Stimulated activated CD8-positive, alpha-beta memory T cell treated with anti-CD3 and anti-CD28 coated beads, Interleukin-15, amount 100 ng/mL, for 24 hours (primary cell): ENCODE measurements at places on chromosomes 12 and 14.

DNA sequence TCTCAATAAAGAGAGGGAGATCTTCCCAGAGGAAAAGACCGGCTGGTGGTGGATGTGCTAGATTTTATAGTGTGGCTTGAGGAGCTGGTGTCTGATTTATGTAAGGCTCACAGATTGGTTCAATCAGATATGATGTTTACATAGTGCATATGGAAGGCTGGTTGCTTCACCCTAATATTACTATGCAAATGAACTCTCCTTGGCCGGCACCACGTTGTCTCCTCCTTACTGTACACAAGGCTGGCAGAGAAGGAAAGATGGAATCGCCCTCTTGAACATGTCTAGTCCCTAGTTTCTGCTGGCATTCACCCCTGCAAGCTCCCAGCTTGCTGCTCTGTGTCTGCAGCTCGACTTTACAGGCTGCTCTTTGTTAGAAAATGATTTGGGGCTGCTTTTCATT lies 8.9 kb downstream of the FAM186A start:
- DNase-seq: no peak

- no peak for DNase-seq
These were observed 187.1 kb upstream of the CDKN3 start for GRCh38 chr14:54209511-54210250.

DNA sequence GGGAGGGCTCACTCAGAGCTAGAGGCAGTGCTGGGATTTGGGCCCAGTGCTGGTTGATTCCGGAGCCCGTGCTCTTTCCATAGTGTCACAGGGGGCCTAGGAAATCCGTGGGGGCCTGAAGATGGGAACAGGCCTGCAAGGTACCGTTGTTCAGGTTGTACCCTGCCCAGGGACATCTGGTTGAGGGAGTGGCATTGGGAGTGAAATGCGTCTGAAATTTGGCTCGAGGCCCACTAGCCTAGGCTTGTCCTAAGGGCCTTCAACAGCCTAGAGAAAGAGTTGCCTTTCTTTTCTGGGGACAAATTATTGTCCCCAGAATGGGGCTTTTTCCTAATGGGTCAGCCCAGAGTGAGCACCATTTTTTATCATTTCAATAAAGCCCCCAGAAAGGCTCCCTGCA lies 26.4 kb upstream of the FAM222A start:
- DNase-seq: no peak

DNA sequence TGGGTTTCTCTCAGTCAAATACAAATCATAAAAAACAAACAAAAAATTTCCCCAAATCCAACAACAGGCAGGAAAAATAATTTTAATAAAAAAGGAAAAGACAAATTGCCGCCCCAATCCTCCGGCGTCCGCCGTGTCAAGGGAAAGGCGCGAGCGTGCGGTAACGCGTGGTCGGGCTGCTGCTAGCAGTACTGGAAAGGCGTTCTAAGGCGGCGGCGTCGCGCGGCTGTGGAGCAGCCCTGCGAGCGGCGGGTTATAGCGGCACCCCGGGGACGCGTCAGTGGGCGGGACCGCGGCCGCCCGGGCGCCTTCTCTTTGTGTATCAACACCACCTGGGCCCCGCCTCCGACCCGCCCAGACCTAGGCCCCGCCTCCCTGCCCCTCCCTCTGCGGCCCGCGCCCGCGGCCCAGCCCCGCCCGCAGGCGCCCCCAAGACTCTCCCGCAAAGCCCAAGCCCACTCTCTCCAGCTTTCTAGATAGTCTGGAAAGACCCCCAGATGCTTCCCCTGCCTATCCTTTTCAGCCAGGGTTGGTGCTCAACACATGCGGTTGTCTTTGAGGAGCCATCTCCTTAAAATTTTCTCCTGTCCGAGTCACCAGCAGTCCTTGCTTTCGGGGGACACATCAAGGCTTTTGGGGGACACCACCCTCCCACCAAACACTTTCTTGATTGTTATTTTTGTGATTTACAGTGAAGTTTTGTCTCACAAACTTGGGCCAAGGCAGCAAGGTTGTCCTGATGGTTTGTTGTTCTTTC lies at the start of gene SLC38A2:
SLC38A2 (minus strand) TSS at position 230 of the 757 bp plus-strand sequence. CDS start 1,480 bp downstream, outside the sequence.
- DNase-seq: peak; percentile 97

DNA sequence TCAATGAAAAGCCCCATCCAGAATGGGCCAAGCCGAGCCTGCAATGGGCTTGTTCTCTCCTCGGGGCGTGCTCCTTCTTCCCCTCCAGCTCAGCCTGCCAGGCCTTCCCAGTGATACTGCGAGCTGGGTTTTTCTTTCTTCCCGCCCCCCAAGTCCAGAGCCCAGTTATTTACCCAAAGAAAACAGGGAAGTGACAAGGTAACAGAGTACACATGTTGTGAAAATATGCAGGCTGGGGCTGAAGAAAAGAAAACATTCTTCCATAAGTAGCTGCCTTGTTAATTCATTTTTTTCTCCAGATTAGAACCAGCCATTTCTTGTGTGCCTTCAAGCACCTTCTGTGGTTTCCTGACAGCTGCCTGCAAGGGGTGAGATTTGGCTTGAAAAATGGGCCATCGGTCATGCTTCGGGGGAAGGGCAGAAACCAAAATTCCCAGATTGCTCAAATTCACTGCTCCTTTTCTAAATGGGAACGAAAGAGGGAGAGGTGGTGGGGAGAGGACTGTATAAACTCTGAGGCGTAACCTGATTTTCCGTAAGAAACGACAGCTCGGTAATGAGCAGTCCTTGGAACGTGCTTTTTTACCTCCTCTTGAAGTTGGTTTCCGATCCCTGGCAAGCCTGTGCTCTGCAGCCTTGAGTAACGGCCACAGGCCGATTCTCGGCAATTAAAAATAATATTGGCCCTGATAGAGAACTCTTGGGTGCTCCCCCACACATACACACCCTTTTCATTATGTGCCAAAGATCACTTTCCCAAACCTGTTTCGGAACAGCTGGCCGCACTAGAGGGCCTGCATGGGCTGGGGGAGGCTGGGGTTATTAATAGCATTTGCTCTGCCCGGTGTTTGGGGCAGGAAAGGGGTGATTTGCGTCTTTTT lies 229.4 kb downstream of the ZFP36L1 start:
- no peak for DNase-seq

GRCh38 chr12:34393086-34393820 lies 371.0 kb downstream of the ALG10 start:
- DNase-seq: no peak

GRCh38 chr14:58465421-58465820 lies 37.9 kb downstream of the KIAA0586 start:
- no peak for DNase-seq

- DNase-seq: no peak
These were observed 201.6 kb downstream of the ATP23 start for GRCh38 chr12:58142991-58143390.

GRCh38 chr12:114992443-114992842 lies 308.5 kb upstream of the TBX3 start:
- no peak for DNase-seq

GRCh38 chr12:105574056-105574715 lies 243.7 kb downstream of the C12orf75 start:
- no peak for DNase-seq

- no peak for DNase-seq
These were observed 200.3 kb upstream of the PLEKHG7 start for GRCh38 chr12:92502417-92503028.

DNA sequence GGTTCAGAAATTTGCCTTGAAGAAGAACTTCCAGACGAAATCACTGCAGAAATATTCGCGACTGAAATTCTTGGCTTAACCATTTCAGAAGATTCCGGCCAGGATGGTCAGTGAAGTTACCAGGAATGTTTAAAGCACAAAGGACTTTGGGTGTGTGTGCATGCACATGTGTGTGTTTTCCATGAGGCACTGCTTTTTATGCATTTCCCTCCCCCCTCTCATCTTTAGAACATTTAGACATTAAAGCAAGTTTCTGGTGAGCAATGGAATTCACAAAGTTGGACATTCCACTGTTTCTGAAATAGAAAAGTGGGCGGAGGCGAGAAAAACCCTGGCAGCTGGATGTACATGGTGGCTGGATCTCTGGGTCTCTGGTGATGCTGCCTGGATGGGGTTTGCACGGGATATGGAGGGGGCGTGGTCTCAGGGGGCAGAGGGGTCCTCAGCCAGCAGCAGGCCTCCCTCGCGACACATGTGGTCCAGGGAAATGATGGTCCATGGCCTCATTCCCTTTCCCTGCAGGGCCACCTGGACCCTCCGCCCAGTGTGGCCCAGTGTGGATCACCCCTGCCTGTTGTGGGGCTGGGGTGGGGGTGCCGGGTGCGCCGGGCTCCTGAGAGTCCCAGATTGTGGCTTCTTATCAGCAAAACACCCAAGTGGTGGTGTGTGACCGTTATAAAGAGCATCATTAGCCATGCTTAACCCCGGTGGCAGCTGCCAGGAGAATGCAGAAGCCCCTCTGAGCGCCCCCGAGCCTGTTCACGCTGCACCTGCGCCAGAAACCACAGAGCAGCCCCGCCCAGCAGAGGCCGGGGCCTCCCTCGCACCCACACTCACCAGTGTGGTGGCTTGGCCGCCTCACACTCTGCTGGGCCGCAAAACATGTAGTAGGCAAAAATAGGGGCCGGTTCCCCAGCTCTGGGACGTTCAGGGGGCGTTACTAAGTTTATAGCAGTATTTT lies 17.8 kb upstream of the BCL7A start:
- no peak for DNase-seq

- DNase-seq: no peak
These were observed 236.2 kb downstream of the EGLN3 start for GRCh38 chr14:33714527-33715226.

GRCh38 chr12:106138633-106139421 lies at the start of gene NUAK1:
NUAK1 (minus strand) TSS chr12:106138954; CDS start chr12:106138653, 301 bp downstream.
- DNase-seq: no peak

DNA sequence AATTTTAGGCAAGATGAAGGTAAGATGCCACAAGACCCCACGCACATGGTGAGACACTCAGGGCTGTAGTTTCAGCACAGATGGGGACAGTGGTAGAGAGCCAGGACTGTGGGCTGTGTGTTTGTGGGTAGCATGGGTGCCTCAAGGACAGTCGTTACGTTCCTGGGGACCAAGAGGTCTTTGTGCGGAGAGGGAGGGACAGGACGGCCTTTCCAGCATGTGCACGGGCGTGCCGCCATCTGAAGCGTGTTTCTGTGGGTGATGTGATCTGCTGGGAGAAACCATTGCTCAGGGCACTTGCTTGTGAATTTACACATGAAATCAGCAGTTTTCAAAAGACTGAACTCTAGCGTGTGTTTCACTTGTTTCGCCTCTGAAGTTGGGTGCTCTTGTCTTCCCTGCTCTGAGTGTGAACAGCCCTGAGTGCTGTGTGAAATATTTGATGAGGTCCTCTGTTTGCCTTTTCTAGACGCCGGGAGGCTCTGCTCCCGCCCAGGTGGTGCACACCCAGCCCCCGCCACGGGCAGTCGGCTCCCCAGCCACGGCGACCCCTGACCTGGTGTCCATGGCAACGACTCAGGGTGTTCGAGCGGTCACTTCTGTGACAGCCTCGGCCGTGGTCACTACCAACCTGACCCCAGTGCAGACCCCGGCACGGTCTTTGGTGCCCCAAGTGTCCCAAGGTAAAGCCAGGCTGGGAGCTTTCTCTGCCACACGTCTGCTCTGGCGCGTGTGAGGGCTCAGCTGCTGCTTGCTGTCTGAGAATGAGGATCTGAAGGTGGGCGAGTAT lies 82.3 kb downstream of the DDX51 start:
- no peak for DNase-seq

DNA sequence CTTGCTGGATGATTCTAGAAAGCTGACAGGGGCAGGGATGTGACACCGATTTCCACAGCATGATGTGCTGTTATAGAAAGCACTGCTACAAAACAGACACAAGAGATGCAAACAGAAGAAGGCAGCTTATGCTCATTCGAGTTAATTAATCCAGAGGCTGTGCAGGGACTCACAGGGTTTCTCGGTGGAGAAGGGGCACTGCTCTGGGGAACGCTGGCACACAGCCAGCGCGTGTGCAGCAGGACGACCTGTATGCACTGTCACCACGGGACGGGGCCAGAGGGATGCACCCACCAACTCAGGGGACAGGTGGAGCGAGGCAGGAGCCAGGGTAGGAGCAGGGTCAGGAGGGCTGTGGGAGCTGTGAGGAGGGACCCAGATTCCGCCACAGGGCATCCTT lies 143.5 kb downstream of the RIMBP2 start:
- DNase-seq: no peak

DNA sequence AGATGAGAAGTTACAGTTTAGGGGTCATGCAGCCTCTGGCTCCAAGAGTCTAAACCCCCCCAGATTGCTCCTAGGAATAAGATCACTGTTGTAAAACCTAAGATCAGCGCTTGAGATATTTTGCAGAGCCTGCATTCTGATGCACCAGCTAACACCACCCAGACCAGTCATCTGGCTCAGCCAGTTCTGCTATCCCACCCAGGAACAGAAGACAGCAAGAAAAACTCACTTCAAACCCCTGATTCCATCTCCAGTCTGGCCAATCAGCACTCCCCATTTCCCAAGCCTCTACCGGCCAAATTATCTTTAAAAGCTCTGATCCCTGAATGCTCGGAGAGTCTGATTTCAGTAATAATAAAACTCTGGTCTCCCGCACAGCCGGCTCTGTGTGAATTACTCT lies 158.6 kb downstream of the ZNF664 start:
- no peak for DNase-seq

DNA sequence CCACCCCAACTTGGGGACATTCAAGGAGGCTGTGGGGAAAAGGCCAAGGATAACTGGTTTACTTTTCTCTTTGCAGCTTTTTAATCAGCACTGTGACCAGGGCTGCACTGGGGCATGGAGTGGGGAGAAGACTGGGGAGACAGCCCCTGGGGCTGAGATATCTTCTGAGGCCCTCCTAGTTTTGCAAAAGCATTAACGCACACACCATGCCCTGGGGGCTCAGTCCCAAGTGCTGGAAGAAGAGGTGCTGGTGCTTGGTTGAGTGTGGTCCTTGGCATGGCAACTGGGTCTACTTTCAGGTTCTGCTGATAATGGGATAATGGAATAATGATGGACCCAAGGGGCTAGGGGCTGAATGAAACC lies 9.4 kb upstream of the SMARCD1 start:
- no peak for DNase-seq

DNA sequence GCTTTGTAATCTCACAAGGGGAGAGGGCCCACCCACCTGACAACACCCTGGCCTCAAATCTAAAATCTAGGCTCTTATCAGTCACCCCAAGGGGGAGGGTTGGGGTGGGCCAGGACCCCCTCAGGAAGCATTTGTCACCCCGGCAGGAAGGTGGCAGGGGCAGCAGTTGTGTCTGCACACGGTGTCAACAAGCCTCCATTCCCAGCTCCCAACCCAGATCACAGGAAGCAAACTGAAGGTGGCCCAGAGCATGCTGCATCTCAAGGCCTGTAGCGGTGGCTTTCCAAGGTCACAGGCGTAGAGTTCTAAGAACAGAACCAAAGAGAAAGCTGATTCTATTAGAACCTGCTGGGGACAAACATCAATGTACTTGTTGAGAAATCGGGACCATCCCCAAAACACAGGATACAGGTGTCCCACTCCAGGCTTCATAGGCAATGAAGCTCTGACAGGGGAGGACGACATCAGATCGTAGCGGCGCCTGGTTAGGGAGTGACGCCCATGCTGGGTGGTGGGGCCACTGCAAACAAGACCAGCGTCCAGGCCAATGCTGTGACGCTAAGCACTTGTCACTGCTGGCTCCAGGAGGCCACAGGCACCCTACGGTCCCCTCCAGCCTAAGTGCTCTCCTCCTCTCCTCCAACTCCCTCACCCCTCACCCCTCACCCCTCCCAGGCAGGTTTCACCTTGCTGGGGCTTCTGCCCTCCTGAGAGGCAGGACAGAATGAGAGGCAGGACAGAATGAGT lies 52.9 kb downstream of the CCDC88C start:
- DNase-seq: no peak

- DNase-seq: no peak
These were observed 264.2 kb downstream of the TMEM132C start for GRCh38 chr12:128531170-128531569.
